ENCODE measurements at places on chromosomes 6 and 20. TPM values are rescaled to one million over a fixed set of nuclear protein-coding genes. Genes with fewer than 3 reads are reported as not detected.

DNA sequence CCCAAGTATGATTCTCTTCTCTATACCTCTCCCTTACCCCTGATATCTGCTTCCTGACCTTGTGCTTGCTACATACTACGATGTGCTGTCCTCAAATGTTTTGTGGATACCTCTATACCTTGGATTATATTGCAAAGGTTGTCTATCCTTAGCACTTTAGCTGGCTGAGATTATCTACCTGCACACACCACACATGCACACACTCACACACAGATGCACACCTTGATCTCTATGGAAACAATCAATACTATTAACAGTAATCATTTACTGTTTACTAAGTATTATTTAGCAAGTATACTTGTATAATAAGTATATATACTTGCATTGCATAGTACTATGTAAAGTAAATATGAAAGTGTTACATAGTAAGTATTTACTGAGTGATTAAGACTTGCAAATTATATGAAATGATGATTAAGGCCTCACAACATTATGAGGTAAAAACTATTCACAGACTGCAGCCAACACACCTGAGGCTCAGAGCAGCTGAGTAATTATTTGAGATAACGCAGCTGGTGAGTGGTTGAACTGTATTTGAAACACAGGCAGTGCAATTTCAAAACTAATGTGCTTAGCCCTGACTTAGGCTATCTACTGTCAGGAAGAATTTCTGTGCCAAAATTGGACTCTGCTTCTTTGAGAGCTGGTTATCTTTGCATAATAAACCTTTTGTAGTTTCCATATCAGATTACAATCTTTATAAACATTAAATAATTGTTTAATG lies 699.9 kb downstream of the FRK start:
- H3K27me3 ChIP-seq: no peaks in the 10 kb centered on the region
- H3K36me3 ChIP-seq: no peaks in the 10 kb centered on the region
- no peak overlapping the region for H3K27ac ChIP-seq

DNA sequence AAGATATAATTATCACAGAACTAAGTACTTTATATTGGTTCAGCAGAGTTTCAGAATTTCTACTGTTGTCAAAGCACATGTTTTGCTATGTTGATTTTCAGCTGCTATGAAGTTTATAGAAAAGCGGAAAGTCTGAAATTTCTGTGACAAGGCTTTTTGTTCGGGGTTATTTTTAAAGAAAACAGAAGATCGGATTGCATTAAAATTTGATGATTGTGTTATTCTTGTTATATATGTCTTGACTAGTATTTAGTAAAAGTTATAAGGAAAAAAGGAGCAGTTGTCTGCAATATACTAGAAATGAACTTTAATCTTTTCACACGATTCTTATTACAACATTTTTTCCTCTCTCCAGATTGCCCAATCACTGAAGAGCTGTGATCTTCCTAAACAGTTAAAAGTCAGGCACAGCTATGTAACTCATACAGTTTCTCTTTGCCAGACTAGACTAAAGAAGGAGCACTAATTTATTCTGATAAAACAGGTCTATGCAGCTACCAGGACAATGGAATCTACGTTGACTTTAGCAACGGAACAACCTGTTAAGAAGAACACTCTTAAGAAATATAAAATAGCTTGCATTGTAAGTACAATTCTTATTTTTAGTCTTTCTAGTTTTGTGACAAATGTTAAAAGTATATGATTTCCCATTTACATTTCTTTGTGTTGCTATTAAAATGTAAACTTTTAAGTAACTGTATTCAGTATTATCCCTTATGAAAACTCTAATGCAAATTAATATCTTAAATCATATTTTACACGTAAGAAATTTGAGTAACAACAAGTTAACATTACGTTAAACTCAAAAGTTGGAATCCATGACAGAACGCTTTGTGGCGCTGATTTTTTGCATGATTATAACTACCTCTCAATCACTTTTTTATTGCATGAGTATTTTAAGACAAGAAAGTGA lies at the start of gene ENPP3:
TSS of gene ENPP3 (plus strand) at position 423 of the 913 bp plus-strand sequence. CDS start at position 506, 83 bp downstream.
- no peaks in the 10 kb centered on the region for H3K4me1 ChIP-seq
- H3K4me3 ChIP-seq: no peak within 1 kb of the TSS
- no peaks in the 10 kb centered on the region for H3K36me3 ChIP-seq
- H3K27ac ChIP-seq: no peak within 1 kb of the TSS
- H3K27me3 ChIP-seq: no peaks in the 10 kb centered on the region

GRCh38 chr6:88360203-88360797 lies 194.2 kb upstream of the CNR1 start:
- no peak overlapping the region for H3K27ac ChIP-seq
- no peaks in the 10 kb centered on the region for H3K36me3 ChIP-seq
- no peak for DNase-seq
- H3K4me3 ChIP-seq: no peak overlapping the region
- no peaks in the 10 kb centered on the region for H3K27me3 ChIP-seq

Gene OTOR
- total RNA-seq: 0.35 TPM

DNA sequence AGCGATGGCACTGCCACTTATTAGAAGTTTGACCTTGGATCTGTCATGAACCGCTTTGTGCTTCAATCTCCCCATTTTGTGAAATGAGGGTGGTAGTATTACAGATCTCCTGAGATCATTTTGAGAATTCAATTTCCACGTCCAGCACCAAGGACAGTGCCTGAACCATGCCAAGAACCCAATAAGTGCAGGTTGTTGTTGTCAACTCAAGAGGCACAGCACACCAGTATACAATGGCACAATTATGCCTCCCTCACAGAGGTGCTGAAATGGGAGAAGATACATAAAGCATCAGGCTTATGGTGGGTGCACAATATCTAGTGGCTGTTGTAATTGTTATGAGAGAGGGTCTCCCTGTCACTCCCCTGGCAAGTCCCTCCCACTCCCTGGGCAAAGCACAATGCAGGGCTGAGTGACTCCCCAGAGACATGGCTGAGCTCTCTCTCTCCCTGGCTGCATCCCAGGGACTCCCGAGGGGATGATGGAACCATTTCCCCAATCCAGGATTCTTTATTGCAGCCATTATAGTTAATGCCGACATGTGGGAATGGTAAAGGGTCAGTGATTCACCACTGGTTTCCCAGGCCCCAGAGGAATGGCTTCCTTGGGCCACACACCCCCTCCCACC lies 78.7 kb downstream of the CDH22 start:
- DNase-seq: no peak
- H3K27ac ChIP-seq: no peak overlapping the region
- H3K4me1 ChIP-seq: no peaks in the 10 kb centered on the region

Gene CRISP2
- total RNA-seq: not detected

GRCh38 chr6:82740072-82740471 lies 325.6 kb downstream of the UBE3D start:
- DNase-seq: no peak
- H3K36me3 ChIP-seq: no peaks in the 10 kb centered on the region
- H3K27ac ChIP-seq: no peak overlapping the region
- no peaks in the 10 kb centered on the region for H3K4me1 ChIP-seq
- no peak overlapping the region for H3K4me3 ChIP-seq

- no peak overlapping the region for H3K27ac ChIP-seq
- H3K36me3 ChIP-seq: peaks cover 12% of the 10 kb centered on the region
- H3K4me3 ChIP-seq: no peak overlapping the region
- DNase-seq: no peak
Measured at GRCh38 chr6:143705569-143705968, 27.8 kb downstream of the PHACTR2 start.

Gene OXT
- 0.66 TPM for total RNA-seq

DNA sequence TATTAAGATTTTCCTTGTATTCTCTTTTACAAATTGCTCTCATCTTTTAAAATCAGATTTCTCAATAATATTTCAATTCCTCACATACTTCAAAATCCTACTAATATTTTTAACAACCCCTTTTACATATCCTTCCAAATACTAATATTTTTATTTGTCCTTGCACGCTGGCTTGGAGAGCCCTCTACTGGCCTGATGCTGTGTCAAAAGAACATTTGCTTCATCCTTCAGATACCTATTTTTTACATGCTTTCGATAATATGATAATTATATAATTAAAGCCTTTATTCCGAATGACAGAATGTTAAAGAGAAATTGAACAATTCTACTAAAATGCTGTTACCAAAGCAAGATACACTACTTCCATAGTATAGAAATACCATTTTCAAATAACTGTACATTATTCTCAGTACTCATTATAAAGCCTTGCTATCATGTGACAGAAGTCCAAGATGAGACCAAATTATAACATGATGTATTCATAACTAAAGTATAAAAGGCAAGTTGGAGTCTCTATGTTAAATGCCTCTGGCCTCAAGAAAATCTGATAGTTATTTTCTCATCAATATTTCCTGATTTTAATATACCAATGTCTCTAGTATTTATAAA lies 39.0 kb upstream of the PLN start:
- peak; percentile 26 for DNase-seq
- no peak overlapping the region for H3K27ac ChIP-seq
- no peaks in the 10 kb centered on the region for H3K27me3 ChIP-seq
- H3K36me3 ChIP-seq: peaks cover 6% of the 10 kb centered on the region
- H3K4me1 ChIP-seq: no peaks in the 10 kb centered on the region
- H3K4me3 ChIP-seq: no peak overlapping the region

DNA sequence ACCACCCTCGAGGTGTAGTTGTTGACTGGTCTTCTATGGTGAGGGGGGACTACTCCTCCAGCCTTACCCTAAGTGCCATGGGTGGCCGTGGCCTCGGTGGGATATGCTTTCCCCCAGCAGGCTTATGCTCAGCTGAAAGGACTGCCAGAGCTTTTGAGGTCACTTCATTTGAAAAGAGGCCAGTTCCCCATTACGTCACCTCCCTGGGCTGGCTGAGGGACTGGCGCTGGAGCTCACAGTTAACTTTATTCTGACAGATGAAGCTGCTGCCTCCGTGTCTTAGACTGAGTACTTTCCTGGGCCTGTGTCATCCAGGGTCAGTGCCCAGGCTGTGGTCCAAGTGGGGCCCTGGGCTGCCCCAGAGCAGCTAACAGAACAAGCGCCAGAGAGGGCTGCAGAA lies 42.8 kb upstream of the PCMTD2 start:
- peak; percentile 88 for DNase-seq
- H3K27ac ChIP-seq: peak overlapping the region; percentile 62
- H3K36me3 ChIP-seq: no peaks in the 10 kb centered on the region
- no peak overlapping the region for H3K4me3 ChIP-seq
- no peaks in the 10 kb centered on the region for H3K27me3 ChIP-seq

Gene DLL1
- total RNA-seq: 12.8 TPM

- no peaks in the 10 kb centered on the region for H3K27me3 ChIP-seq
- H3K4me1 ChIP-seq: peaks cover 60% of the 10 kb centered on the region
- H3K27ac ChIP-seq: no peak overlapping the region
- H3K36me3 ChIP-seq: no peaks in the 10 kb centered on the region
Measured at GRCh38 chr20:60008130-60008808, 50.0 kb downstream of the CDH26 start.

DNA sequence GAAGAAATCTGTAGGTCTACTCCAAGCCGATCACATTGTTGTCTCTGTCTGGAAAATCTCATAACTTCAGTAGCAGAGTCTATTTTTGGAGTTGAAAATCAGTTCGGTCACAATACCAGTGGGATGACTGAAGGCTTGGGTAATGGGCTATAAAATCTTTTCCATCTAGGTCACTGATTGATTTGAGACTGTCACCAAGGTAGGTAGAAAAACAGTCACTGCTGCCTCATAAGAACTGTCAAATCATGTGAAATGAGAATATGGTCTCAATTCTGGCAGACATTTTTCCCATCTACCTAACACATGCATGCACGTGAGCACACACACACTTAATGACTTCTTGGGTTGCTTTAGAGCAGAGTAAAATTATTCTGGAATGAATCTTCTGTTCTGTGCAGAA lies 1162.8 kb upstream of the CITED2 start:
- H3K27me3 ChIP-seq: no peaks in the 10 kb centered on the region
- H3K4me1 ChIP-seq: no peaks in the 10 kb centered on the region
- peak overlapping the region; percentile 85 for H3K27ac ChIP-seq
- no peak overlapping the region for H3K4me3 ChIP-seq
